T-helper 1 cell (primary cell): ENCODE measurements at places on chromosomes 5 and 9.

DNA sequence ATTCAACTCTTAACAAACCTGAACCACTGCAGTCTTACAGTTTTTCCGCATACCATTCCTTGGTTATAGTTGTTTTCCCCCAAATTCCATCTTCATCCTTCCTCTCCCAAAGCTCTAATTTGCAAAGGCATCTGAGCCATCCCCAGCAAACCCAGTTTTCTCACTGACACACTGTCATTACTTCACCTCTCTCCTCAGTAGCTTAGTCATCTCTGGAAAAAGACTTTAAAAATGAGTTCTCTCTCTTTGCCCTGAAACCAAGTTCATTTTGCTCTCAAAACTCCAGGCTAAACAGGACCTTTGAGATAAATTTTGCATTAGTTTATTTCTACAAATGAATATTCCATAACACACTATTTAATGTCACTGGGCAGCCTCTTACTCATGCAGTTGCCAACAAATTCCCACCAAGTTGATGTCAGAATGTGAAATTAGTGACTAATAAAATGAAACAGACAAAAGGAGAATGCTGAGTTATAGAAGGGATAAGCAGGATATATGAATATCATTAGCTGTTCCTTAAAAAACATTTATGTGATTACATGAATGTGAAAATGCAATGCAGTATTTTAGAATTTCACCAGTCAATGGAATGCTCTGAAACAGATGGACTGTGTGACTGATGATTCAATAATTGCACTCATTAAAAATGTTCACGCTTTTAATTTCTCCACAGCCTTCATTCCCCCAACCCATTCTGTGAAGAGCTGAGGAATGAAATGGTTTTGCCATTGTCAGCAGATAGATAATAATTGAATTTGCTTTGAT is 107.4 kb upstream of the DMAC1 start:
- DNase-seq, result no peak

DNA sequence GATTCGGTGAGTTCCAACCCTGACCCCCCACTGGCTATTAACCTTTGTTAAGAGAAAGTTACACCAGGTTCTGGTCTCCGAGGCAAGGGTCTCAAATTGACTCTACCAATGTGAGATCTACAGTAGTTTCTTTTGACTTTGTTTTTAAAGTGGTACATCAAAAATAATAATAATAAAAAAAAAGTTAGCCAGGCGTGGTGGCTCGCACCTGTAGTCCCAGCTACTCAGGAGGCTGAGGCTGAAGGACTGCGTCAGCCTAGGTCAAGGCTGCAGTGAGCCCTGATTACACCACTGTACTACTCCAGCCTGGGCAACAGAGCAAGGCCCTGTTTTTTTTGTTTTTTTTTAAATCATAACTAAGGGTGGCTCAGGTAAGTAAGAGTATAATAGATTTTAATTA is 1.0 kb upstream of the KLF9 start:
- DNase-seq, result no peak

DNA sequence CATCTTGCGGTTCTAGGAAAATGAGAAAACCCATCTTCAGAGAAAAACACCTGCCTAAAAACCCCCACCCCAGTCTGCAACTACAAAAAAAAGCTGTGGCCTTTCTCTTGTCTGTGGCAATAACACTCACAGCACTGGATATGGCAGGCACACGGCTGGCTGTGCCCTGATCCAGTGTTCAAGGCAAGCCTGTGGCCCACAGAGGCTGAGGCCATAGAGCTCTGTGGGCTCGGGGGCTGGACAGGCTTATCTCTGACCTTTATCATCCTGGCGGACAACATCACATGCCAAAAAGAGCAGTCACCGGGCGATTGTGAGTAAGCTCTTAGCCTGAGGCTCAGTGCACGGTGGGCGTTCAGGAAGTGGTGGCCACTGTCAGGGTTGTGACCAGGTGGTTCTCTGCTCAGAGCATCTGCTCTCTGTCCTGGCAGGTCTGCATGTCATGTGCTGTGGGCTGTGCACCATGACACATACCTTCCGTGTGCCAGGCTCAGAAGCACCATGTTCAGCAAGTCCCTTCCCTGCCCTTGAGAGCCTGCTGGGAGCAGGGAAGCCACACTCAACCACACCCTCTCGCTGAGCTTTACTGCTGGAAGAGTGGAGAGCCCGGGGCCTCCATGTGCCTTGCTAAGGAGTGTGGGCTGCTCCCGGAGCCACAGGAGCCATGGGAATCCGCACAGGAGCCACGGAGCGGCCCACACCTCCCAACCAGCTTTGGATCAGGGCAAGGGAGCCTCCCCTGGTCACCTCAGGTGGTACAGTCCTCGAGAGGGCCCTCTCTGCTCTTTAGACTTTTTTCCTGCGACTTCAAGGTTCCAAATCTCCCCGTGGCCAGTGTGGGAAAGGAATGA is 34.6 kb upstream of the WDR38 start:
- DNase-seq, result no peak

DNA sequence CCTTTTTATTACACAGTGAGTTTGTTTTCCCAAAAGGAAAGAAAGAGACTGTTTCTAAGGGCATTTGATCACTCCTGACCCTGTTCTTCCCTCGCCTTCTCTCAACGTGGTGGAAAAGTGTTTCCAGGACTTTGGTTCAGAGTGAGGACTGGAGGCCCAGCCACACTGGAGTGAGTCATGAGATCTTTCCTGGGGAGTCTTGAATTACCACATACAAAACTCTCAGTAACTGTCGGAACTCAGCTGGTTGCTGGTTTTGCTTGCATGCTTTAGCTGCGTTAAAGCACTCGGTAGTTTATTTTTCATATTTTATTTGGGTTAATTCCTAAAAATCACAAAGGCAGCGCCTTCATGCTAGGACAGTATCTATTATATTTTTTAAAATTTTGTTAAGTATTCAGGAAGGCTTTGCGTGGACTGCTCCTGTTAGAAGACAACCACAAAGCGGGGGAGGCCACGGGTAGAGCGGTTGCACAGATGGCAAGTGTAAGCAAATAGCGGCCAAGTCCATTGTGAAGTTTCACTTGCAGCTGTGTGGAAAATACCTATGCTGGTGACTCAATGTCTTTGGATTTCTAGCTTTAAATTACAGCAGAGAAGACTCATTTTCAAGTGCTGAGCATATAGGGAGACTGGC is 77.7 kb downstream of the ARSB start:
- no peak for DNase-seq

GRCh38 chr9:18888290-18888689 is 144.7 kb downstream of the SAXO1 start:
- DNase-seq, result no peak

GRCh38 chr5:169195601-169196000 is 105.3 kb downstream of the SLIT3 start:
- DNase-seq, result no peak

- no peak for DNase-seq
Measured at GRCh38 chr5:177040814-177041420, 18.4 kb downstream of the ZNF346 start.

DNA sequence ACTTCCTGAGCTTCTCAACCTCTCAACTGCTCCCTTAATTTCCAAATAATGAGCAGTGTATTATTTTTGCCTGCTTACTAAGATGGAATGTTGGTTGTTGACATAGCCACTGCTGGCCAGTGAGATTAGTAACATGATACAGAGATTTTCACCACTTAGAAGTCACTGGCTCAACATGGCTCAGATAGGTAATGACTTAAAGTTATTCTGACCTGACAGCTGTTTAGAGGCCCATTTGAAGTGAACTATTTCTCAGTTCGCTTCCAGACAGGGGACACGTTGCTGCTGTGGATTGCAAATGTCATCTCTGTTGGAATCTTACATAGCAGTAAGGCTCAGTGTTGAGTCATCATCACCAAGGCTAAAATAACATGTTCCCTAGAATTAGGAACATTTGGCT is 490.2 kb downstream of the TLE4 start:
- no peak for DNase-seq

DNA sequence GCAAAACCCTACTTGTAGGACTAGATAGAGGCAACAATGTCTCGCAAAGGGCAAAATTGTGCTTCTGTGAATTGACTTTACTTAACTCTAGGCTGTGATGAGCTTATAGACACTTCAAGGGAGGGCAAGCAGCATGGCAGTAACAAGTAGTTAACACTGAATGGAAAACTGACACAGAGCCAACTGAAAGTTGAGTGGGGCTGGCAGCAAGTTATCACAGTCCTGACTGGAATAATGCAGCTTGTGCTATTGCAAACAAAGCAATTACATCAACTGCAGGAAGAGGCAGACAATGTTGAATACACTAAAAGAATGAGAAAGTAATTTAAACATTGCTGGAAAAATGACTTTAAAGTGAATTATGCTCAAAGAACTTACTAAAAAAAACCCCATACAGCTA is 62.2 kb downstream of the RNF38 start:
- no peak for DNase-seq

DNA sequence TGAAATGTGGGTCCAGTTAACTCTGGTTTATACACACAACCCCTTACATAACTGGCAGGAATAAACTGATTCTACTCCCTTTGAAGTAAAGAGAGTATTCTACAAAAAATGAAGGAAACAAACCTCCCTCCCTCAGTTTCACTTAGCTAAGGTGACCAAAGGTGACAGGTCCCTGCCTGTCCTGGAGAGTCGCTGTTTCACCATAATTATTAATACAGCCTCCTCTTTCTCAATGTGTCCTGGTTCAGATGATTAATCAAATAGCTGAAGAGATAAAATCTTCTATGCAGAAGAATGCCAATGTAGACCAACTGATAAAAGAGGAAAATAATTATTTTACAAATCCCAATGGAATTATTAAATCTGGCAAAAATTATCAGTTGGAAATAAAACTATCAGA is 163.7 kb upstream of the GNA14 start:
- DNase-seq, result no peak

DNA sequence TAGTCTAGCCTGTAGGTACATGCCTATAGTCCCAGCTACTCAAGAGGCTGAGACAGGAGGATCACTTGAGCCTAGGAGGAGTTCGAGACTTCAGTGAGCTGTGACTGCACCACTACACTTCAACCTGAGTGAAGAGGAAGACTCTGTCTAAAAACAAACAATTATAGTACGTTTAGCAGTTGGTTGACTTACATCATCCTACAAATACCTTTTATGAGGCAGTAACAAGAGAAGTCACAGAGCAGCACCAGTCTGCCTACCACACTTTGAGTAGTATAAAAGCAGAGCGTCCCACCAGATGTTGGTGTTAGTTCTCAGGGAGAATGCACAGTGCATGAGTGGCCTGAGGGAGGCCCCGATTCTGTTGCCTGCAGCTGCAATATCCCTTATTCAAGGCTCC is 16.1 kb downstream of the ZFR start:
- DNase-seq, result no peak

DNA sequence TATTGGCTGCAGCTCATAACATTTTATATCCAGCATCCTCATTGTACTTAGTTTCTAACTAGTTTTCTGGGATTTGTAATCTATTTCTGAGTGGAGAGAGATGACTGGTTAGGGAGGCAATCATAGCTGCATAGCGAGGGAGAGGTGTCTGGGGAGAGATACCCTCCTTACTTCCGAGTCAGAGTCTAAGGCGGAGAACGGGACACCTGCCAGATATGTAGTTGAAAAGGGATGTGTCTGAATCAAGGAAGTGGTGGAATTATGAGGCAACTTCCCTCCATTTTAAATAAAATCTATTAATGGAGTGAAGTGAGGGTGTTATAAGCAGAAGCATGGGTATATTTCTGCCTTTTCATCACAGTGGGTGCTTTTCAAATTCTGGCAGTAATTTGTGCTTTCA is 126.5 kb downstream of the MAST4 start:
- DNase-seq, result no peak
